ENCODE measurements at places on chromosomes 7 and 10.

GRCh38 chr10:68668231-68668630 is 52.8 kb upstream of the CCAR1 start:
- DNase-seq: no peak

DNA sequence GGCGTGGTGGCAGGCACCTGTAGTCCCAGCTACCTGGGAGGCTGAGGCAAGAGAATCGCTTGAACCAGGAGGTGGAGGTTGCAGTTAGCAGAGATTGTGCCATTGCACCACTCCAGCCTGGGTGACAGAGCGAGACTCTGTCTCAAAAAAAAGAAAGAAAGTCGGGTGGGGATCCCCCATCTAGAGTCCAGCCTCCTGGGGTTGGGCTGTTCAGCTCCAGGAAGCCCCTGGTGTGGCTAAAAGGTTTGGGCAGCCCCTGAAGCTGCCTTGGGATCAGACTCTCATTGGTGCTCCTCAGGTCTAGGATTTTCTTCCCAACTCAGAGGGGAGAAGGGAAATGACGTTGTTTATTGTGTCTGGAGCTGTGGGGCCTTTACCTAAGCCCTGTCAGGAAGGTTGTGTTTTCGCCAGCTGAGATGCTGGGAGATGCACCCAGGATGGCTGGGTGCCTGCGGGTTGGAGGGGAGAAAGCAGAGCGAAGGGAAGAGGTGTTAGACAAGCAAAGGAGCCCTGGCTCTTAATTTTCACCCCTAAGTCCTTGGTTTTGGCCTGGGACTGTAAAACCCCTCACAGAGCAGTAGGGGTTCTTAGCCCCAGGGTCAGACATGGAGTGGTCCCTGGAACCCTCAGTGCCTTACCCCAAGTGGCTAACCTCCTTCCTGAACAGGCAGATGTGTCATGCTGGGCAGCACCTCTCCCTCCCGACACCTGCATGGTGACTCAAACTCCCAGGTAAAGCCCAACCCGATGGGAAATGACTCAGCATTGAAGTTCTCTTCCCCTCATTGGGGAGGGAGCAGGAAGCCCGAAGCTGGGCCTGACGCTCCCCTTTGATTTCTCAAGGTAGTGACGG is 21.1 kb downstream of the PLAU start:
- DNase-seq: no peak

DNA sequence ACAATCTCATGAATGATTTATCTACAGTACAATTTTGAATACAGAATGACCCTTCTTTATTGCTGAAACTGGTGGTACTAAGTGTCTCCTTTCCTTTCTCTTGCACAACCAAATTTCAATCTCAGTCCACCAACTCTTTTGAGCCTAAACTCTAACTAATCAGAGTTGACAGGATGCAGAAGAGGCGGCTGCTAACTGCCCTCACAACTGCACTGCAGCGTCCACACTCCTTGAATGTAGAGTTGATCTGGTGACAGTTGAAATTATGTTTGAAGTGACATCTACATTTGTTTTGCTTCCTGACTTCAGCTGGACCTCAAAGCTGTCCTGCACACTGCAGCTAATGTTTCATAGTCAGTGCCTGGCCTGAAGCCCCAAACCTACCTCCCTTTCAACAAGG is 139.6 kb downstream of the ZMYND11 start:
- no peak for DNase-seq

DNA sequence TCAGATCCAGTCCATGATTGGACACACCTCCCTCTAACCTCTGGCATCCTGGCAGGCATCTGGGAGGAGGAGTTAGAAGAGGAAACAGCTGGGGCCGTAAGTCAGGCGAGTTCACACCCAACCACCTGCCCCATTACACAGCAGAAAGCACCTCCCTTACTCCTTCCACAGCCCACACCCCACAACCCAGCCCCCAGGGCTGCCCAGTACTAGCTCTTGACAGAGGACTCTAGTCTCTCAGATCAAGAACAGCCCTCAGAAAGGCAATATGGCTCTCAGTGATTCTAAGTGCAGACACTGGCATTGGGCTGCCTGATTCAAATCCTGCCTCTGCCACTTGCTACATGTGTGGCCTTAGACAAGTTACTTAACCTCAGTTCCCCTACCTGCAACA is 34.1 kb downstream of the KCNMA1 start:
- no peak for DNase-seq

DNA sequence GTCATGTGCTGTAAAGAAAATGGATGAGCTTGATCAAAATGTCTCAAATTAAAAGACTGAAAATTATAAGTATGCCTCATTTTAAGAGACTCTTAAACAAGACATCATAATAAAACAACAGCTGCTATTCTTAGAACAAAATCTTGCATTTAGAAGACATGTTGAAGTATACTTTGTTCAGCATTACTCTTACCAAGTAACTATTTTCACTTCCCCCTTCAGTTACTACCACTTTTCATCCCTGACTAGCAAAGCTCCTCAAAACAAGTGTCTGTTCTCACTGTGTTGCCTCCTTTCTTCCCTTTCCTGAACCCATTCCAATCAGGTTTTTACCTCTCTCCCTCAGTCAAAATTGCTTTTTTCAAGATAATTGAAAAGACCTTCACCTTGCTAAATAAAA is 31.6 kb downstream of the ELAPOR2 start:
- DNase-seq: no peak

GRCh38 chr10:62258926-62259325 is 9.7 kb downstream of the RTKN2 start:
- no peak for DNase-seq

GRCh38 chr7:71768450-71768849 is 636.5 kb downstream of the GALNT17 start:
- no peak for DNase-seq

- DNase-seq: no peak
These were observed 39.2 kb downstream of the AIFM2 start for GRCh38 chr10:70093335-70093944.

GRCh38 chr10:78802431-78802830 is 266.3 kb upstream of the ZMIZ1 start:
- DNase-seq: no peak

DNA sequence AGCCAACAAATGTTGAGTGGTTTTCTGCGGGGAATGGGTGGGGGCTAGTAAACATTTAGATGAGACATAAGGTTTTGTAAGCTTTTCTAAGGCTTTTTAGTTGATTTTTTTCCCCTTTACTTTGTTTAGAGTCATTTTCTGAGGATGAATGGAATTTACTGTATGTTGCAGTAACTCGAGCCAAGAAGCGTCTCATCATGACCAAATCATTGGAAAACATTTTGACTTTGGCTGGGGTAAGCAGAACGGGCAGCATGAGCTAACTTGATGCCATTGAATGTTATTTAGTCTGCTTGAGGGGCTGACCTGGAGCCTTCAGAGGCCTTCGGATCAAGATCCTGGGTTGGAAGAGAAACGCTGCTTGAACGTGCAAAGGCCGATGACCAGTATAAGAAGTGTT is 37.3 kb downstream of the FBH1 start:
- DNase-seq: no peak

GRCh38 chr10:46216836-46217751 is 69.7 kb upstream of the ANTXRL start:
- no peak for DNase-seq

DNA sequence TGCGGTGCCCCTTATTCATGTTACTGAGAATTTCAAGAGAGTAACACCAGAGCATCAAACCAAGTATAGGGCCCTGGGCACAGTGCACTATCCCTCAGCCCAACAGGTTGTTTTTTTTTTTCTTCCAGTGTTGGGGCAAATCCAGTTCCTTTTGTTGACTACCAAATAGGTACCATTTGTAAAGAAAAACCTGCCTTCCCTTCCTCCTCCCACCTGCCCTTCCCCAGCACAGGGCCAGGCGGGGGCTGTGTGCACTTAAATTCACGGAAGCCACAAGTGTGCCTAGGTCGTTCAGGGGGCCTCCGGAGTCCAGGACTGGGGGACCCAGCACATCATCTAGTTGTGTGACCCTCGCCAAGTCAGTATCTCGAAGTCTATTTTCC is 595 bp upstream of the SFXN4 start:
- DNase-seq: no peak

DNA sequence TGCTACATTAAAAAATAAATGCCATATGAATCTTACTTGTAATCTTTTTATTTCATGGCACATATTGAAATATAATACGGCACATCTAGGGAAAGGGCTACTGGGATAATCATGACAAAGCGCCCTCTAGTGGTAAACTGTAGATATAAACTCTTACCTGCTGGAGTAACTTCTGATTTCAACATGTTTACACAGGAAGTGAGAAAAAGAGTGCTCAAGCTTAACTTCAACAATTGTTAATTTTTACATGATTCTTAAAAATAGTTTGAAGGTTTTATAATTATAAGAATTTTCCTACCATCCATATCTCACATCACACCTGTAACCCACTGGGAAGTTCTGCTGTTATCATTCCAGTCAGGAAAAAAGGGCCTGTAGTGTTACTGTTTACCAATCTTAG is 2.0 kb upstream of the HEPACAM2 start:
- DNase-seq: no peak

Measured in left hindlimb (tissue), 1 donor.